ENCODE measurements at places on chromosomes 1 and 21.

DNA sequence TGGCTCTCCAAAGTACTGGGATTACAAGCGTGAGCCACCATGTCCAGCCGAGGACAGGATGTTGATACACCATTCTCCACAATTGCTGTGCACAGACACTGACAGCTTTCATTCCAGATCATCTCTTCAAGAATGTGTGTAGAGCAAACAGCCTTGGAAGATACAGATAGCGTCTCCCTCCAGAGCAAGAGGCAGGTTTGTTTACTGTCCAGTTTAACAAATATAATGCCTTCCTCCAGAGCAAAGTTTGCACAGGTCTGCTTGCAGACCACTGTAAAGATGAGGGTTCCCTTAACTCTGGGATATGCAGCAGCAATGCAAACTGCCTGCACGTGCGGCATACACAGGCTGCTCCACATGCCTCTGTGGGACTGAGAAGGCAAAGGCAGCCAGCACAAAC is 4.6 kb downstream of the TMPRSS3 start:
- DNase-seq = no peak

DNA sequence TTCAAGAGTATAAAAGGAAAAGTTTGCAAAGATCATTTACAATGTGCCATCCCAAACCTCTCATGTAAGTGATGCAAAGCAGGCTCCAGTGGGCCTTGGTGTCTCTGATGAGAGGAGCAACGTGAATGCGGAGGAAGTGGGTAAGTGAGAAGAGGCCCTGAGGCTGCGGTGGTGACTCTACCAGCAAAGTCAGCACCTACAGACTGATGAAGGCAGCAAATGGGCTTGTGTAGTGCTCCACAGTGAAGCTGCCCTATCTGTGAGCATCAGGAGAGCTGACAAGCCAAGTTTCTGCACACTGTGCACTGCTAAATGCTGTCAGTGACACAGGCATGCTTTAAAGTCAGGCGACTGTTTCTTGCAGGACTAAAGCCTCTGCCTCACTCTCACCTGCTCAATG is 15.6 kb upstream of the RAP1A start:
- no peak for DNase-seq

DNA sequence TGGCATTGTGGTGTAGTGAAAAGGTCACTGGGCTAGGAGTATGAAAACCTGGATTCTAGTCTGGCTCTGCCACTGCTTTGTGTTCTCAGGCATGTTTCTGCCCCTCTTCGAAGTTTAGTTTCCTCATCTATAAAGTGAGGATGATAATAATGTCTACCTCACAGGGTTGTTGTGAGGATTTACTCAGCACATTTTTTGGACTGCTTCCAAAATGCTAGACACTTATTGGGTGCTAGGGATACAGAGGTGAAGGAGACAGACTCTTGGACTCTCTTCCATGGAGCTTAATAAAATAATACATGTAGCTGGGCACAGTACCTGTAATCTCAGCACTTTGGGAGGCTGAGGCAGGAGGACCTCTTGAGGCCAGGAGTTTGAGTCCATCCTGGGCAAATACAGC is 3.6 kb downstream of the KIF2C start:
- no peak for DNase-seq

DNA sequence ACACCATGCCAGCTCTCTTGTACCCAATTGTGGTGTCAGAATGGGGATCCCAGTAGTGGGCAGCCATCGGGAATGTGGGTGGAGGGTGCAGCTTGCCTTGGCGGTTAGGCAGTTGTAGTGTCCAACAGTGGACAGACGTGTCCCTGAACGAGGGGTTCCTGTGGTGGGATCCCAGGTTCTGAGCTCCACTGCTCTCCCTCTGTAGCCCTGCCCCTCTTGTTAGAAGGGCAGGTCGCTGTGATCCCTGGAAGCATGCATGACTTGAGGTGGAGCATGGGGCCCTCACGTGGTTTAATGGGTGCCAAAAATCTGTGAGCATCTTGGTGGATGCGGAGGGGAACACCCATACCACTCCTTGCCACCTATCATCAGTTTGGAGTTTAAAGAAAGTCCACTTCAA is 4.3 kb downstream of the GALNT2 start:
- DNase-seq = no peak

GRCh38 chr1:160104486-160104885 is 6.1 kb upstream of the IGSF8 start:
- no peak for DNase-seq
